Hepatocyte (in vitro differentiated cells): ENCODE measurements at places on chromosomes 2 and 18. TPM values are rescaled to one million over a fixed set of nuclear protein-coding genes. Genes with fewer than 3 reads are reported as not detected.

DNA sequence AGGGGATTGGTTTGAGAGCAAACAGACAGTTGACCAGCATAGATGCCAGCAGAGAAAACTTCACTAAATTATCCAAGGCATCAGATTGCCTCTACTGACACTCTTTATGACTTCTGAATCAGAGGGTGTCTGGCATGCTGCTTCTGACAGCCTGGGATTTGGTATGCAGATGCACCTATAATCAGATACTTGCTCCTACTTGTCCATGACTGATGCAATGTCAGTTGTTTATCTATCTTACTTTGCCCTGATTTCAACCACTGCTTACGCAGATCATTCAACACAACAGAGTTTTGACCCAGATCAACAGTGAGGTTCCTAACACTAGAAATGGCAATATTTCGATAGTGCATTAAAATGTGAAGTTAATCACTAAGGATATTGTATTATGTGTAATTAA, 22.6 kb upstream of the CALCRL start:
- DNase-seq, result no peak

KCNJ13 gene
- total RNA-seq, result 56.6 and 69.1 TPM in 2 replicates

AGXT gene
- total RNA-seq, result 69.6 and 90.8 TPM in 2 replicates

GRCh38 chr2:20478961-20479360, 32.1 kb downstream of the RHOB start:
- no peak for DNase-seq

KCNJ3 gene
- 0.88 and 3.0 TPM in 2 replicates for total RNA-seq

TEX44 gene
- not detected in 2 replicates for total RNA-seq

FOXD4L1 gene
- total RNA-seq, result 0.12 and 0.20 TPM in 2 replicates

CKAP2L gene
- 4.3 and 8.1 TPM in 2 replicates for total RNA-seq

GRCh38 chr2:22817197-22817596, 567.8 kb upstream of the KLHL29 start:
- no peak for DNase-seq

ASTL gene
- total RNA-seq, result not detected in 2 replicates

IRS1 gene
- 20.1 and 25.6 TPM in 2 replicates for total RNA-seq

- no peak for DNase-seq
These were observed 167.9 kb downstream of the NCKAP5 start for GRCh38 chr2:133400411-133400810.

CRYGC gene
- total RNA-seq, result 1.3 TPM in 1 of 2 replicates, not detected in the other

DNA sequence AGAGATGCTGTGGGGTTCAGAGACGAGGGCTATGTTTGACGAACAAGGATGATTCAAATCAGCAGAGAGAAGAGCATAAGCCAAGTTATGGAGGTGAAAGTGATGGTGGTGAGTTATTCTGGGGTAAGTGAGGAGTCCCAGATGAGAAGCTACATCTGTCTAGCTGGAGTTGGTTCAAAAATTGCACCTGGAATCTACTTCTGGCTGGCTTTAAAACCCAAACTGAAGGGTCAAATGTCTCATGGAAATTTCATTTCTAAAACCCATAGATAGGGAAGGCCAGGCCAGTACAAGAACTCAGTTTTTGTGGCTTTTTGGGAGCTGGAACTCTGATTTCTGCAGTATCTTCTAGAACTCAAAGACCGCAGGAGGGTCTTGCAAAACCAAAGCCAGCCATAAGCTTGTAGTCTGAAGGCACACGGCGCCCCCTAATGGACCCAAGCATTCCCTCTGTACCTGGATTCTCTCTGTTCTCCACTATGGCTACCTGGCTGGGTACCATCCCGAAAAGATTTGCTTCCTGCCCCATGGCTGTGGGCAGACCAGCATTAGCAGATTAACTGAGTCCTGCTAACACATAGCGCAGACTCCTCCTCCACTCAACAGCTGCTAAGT, 229.1 kb upstream of the SLC14A2 start:
- peak; percentile 78 for DNase-seq

POTEI gene
- 1.9 and 2.9 TPM in 2 replicates for total RNA-seq

GRCh38 chr18:39942702-39943101, 2012.3 kb upstream of the PIK3C3 start:
- DNase-seq, result no peak

NCK2 gene
- 71.9 and 72.6 TPM in 2 replicates for total RNA-seq

DNA sequence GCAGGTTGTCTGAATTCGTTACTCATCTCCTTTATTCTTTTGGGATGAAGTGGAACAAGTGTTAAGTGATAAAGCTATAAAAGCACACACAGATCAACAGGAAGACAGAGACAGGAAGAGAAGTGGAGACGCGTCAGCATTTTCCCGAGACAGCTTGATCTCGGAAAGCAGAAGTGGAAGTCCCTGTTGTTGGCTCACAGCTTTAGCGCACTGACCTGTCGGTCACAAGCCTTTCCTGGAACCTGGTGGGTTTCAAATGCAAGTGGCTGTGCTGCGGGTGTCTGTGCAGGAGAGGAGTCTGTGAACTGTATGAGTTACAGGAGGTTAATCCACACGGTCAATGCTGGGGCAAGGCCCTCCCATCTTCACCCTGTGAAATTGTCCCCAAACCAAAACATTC, 116.6 kb upstream of the PELI1 start:
- DNase-seq, result no peak

DNA sequence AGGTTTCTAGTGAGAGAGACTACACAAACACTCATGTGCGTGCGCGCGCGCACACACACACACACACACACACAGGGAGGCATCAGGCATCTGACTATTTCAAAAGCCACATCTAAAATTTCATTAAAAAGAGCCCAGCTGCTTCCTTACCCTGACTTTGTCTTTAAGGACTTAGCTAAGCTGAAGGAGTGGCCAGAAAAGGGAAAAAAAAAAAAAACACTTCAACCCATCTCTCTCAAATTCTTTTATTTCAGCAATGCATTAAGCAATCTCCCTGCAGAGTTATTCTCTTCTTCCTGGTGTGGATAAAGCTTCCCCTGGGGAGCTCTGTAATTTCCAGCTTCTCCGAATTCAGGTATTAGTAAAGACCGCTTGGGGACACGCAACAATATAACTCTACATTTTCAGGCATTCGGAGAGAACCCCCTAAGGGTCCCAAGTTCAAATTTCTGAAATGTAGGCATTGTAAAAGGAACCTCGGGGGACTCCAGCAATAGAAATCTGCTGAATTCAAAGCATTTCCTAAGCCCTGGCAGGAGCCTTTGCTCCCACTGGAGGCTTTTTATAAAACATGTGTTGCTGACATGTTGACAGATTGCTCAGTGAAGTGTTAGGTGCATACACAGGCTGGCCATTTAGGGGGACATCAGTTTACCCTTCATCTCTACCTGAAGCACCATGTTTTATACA, 67.0 kb downstream of the ZNF521 start:
- no peak for DNase-seq

NPPC gene
- not detected in 2 replicates for total RNA-seq

SMAD7 gene
- total RNA-seq, result 66.2 and 71.1 TPM in 2 replicates

UGT1A7 gene
- 0.07 TPM in 1 of 2 replicates, not detected in the other for total RNA-seq

SNTG2 gene
- not detected in 2 replicates for total RNA-seq

DNA sequence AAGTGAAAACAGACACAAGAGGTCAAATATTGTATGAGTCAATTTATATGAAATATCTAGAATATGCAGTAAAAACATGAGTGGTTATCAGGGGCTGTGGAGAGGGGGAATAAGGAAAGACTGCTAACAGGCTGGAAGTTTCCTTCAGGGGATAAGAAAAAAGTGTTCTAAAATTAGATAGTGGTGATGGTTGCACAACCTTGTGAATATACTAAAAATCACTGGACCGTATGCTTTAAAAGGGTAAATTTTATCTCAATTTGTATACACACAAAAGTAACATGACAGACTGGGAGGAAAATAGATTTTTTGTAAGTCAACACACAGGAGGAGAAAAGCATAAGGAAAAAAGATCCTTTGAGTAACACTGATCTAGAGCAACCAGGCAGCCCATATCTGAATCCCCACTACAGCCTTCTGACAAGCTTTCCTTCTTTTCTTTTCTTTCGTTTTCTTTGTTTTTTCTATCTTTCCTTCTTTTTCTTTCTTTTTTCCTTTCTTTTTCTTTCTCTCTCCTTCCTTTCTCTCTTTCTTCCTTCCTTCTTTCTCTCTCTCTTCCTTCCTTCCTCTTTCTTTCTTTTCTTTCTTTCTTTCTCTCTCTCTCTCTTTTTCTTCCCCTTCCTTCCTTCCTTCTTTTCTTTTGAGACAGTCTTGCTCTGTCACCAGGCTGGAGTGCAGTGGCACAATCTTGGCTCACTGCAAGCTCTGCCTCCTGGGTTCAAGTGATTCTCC, 95.4 kb downstream of the AAK1 start:
- no peak for DNase-seq

DNA sequence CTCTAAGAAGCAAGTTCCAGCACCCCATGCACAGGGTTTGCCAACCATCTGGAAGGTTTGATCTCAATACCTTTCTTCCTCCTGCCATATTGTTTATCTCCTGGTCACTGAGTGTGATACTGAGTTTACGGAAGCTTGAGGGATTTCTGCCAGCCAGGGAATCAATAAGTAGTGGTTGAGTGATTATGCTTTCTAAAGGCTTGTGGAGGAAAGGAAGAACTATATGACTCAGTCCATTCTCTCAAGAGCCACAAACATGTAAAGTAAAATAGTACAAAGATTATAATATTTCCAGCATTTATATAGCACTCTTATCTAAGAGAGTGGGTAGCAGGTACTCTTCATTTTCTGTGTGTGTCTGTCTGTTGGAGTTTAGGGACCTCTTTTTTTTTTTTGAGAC, 49.2 kb downstream of the SLC4A3 start:
- no peak for DNase-seq

DNA sequence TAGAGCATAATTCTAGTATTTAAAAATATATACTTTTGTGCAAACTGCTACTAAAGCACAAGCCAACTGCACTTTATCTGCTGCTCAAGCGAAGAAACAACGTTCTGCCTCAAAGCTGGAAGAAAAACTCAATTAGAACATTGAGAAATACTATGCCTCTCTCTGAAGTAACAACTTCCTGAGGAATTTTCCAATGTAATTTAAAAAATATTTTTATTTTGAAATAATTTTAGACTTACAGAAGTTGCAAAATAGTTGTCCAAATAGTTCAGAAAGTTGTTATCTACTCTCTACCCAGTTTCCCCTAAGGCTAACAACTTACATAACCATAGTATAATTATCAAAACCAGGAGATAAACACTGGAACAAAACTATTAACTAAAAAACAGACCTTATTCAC, 12.3 kb upstream of the POLI start:
- DNase-seq, result no peak

DNA sequence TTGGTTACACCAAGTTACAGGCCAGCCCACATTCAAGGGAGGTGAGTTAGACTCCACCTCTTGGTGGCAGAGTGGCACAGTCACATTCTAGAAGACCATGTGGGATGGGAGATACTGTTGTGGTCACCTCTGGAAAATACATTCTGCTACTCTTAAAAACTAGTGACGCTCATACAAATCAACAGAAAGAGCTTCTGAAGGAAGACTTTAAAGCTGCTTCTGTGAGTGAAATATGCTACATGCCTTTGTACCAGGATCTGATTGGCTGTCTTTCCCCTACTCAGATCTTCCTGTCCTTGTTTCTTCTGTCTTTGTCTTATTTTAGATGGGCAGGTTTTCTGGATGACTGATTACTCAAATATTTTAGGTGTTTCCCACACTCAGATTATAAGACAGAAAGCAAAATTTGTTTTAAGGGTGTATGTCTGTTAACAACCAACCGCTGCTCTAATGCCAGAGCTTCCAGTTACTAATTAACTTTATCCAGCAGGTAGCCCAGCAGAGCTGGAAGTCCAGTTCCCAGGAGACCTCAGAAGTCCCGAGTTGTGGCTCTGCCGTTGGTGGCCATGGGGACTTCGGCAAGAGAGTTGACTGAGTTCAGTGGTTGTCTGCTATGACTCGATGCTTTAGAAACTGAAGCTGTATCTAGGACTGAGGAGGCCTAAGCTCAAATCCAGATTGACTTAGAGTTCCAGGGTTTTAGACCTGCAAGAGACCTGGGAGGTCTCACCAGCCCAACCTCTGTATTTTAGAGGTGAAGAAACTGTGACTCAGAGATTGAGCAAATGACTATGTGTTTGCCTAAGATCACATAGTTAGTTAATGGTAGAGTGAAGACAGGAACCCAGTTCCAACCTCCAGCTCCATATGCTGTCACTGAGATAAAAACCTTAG, 7.4 kb downstream of the IL1R2 start:
- peak; percentile 72 for DNase-seq

GRCh38 chr18:77935342-77935741, 685.7 kb downstream of the GALR1 start:
- DNase-seq, result no peak

RAPH1 gene
- 14.6 and 22.1 TPM in 2 replicates for total RNA-seq

DNA sequence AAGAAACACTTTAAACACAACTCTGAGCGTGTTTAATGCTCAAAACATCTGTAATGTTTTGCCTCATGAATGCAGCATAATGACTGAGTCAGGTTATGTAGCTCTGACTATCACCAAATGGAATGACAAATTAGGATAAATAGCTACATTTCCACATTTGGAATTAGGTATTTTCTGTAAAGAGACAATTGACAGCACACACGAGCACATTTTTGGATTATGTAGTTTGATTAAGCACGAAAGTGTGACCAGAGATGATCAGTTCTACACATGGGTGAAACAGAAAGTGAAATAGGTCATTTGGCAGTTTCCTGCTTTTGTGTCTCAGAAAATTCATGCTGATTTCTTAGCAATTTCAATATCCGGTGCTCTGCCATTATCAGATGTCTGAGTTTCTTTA, 29.0 kb downstream of the LPIN1 start:
- no peak for DNase-seq

SERPINB10 gene
- total RNA-seq, result 0.93 TPM in 1 of 2 replicates, not detected in the other

DNA sequence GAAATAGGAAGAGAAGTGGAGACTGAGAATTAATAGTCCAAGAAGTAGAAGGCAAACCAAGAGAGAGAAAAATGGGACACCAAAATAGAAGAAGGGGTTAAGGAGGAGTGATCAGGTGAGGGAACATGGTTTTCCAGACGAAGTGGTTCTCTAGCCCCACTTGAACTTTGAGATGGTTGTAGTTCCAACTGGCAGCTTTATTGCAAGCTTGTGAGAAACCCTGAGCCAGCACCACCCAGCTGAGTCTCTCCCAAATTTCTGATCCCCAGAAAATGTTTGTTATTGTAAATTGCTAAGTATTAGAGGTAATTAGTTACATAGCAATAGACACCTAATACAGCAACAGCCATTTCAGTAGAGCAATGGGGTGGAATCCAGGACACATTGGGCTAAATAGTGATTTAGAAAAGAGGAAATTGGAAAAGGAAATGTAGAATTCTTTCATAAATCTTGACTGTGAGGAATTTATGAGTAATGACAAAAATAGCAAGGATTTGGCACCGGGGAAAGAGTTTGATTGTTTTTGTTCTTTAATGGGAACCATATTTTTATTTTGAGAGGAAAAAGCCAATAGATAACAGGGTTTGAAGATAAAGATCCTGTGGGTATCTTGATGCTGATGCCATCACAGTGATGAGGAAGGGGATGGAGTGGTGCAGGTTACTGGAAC, 62.1 kb upstream of the XDH start:
- DNase-seq, result no peak

GRCh38 chr2:74915743-74916142, 42.7 kb upstream of the POLE4 start:
- no peak for DNase-seq

- DNase-seq, result peak; percentile 62
These were observed 513 bp downstream of the THOC1 start for GRCh38 chr18:267380-267687.

ESPNL gene
- total RNA-seq, result 0.27 and 0.36 TPM in 2 replicates

LIPT1 gene
- total RNA-seq, result 5.9 and 6.1 TPM in 2 replicates

ATP5F1A gene
- total RNA-seq, result 931 and 979 TPM in 2 replicates

PSMA8 gene
- not detected in 2 replicates for total RNA-seq

TMX3 gene
- 40.2 and 43.3 TPM in 2 replicates for total RNA-seq
